Hematopoietic multipotent progenitor cell treated with erythropoietin and hydrocortisone succinate and interleukin-3 and kit ligand, for 8 days (in vitro differentiated cells): ENCODE measurements at places on chromosomes 6 and 20.

DNA sequence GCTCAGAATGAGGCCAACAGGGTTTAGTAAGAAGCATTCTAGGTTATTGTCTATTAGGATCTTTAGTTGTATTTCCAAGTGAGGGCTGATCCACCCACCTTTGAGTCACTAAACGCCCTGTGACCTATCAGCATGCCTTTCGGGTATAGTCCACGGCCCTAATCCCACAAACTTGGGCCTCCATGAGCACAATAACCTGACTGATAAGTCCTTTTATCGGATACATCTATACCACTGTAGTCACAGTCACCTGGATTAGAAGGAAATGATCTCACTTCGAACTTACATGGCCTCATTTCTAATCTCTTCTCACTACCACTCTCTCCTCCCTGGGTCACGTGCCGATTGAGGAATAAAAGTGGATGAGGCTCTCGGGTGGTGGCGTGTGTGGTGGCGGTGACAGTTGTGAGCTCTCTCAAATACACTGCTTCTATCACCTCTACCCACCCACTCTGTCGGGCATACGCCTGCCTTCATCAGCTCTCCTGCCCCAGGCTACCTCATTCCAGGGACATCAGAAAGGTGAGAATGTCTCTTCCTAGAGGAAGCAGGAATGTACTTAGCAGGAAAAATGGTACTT is 65.2 kb downstream of the TRAM2 start:
- no peak for DNase-seq

GRCh38 chr6:29925727-29926412 is 16.5 kb upstream of the HLA-A start:
- DNase-seq = peak; percentile 20

DNA sequence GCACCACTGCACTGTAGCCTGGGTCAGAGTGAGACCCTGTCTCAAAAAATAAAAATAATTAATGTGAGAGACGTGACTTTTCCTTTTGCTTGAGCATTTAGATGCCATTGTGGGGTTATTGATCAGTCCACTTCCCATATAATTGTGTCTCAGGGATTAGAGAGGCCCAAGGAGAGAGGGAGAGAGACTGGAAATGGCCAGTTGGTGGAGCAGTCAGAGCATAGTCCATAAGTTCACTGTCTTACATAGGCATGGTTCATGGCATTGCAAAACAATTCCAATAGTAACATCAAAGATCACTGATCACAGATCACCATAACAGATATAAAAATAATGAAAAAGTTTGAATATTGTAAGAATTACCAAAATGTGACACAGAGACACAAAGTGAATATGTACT is 15.2 kb upstream of the SDHAF4 start:
- no peak for DNase-seq

DNA sequence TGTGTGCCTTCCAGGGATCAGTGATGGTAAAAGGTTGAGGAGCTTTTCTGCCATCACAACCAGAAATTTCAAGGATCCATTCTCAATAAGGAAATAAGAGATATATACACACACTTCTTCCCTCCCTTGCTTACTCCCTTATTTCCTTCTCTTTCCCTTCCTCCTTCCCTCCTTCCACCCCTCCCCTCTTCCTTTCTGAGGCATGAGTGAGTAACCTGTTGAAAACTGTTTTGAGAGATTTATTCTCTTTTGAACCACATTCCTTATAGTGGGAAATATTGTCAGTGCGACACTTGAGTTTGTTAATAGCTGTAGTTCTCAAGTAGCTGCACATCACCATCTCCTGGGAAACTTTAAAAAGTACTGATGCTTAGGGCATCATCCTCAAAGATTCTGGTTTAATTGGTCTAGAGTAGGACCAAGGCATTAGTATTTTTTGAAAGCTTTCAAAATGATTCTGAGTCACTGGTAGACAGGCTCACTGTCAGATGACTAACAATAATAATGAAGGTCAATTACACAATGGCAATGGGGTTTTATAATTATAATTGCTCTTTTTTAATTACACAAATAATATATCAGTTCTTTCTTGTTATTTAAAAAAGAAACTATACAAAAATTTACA is 109.9 kb downstream of the POPDC3 start:
- DNase-seq = no peak

DNA sequence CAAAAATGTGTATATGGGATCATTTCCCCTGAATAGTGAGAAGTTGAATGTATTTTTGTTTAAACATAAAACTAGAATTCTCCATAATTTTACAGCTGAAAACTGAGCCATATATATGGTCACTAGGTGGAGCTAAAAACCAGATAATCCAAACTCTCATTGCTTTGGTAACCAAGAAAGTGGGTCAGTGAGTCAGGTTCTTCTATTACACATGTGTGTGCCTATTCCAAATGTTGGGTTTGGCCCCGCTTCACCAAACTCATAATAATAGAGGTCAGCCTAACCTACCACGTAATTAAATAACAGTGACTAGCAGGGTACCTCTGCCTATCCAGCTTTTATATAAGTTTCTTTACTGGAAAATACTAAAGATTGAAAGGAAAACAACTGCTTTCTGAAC is 19.3 kb upstream of the RNGTT start:
- peak; percentile 75 for DNase-seq

DNA sequence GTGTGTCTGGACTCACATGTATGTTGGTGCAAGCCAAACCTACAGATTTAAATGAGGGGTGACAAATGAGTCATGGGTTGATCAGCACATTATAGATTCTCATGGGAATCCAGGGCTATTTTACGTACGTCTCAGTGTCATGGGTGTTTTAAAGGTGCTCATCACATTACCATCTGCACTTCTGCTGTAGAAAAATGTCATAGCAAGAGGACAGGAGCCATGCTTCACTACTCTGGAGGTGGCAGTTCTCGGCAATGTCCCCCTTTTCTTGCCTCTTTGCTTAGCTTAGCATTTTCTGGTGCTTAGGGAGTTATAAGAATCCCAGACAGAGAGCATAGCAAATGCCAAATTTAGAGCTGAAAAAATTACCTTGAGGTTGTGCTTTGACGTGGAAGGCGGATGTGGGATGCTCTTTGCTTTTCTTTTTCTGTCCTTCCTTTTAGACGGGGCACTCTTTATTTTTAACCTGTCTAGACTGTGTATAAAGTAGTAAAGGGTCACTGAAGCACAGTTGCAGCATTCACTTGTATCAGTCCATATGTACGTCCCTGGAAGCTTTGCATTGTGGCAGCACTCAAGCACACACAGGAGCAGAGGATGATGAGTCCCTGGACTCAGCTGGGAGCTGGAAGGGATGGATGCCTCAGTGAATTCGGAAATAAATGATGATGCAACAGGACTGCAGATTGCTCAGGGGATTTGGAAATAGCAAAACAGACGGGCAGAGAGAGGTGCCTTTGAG is 139.7 kb downstream of the SYNDIG1 start:
- no peak for DNase-seq

DNA sequence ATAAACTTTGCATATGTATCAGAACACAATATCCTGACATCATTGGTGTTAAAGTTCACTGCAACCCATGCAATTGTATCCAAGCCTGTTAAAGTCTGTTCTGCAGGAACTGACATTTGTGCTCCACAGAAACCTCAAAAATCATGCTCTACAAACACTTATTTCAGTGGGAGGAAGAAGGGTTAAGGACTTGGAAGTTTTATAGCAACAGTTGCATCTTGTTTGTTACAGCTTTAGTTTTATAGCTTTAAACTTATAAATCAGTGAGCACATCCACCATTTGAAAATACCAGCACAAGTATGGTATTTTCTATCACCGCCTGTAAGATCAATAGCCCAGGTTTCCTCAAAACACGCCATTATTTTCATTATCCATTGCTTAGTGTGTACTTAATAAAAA is 884 bp downstream of the ECT2L start:
- DNase-seq = no peak

GRCh38 chr6:139475241-139475640 is 100.8 kb upstream of the CITED2 start:
- peak; percentile 11 for DNase-seq

- no peak for DNase-seq
These were observed 76.5 kb downstream of the OTOR start for GRCh38 chr20:16824664-16825063.

DNA sequence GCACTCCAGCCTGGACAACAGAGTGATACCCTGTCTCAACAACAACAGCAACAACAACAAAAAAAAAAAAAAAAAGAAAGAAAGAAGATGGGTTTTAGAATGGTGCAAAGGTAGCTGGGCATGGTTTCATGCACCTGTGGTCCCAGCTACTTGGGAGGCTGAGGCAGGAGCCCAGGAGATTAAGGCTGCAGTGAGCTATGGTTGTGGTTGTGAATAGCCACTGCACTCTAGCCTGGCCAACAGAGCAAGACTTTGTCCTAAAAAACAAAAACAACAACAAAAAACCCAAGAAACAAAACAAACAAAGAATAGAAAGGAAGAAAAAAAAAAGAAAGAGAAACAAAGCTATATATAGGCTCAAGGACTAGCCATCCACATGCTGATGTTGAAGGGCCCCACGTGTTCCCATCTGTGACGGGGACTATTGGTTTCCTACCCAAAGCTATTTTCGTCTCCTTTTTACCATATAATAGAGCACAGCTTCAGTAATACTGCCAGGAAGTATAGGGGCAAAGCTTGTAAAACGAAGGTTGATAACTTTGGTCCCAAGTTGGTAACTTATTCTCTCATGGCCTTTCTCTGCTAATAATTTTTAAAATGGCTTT is 7.9 kb upstream of the EEF1E1 start:
- DNase-seq = no peak
